ENCODE measurements at places on chromosomes 16 and 17. TPM values are rescaled to one million over a fixed set of nuclear protein-coding genes. Genes with fewer than 3 reads are reported as not detected.
A peak's percentile ranks its signal among the peaks of the same experiment; 100 is the strongest.

Gene NXPH3
- 24.4 TPM for total RNA-seq

Gene CLEC18A
- total RNA-seq = not detected

Gene PRSS8
- 4.1 TPM for total RNA-seq

Gene OSGIN1
- total RNA-seq = 10.1 TPM

Gene OR1F1
- total RNA-seq = not detected

DNA sequence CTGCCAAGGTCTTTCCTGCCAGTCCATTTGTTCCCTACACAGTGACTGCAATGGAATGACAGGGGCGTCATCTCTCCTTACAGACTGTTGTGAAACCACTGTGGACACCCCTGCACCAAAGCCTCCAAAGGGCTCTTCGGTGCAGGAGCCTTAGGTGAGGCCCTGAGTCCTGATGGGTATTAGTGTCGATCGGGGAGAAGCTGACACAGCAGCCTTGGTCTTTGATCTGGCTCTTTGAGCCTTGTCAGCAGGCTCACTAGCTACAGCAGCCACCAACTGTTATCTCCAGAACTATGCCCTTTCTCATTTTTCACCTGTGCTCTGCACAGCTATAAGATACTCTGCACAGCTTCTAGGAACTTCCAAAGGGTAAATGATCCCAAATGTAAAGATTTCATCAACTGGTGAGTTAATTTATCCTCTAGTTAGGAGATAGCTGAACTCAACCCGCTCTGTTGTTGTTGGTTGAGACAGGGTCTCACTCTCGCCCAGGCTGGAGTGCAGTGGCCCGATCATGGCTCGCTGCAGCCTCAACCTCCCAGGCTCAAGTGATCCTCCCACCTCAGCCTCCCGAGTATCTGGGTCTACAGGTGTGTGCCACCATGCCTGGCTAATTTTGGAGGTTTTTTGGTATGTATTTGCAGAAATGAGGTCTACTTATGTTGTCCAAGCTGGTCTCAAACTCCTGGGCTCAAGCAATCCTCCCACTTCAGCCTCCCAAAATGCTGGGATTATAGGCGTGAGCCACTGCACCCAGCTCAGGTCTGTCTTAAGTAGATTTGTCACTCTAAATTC is 19.7 kb downstream of the G6PC1 start:
- ATAC-seq = no peak

DNA sequence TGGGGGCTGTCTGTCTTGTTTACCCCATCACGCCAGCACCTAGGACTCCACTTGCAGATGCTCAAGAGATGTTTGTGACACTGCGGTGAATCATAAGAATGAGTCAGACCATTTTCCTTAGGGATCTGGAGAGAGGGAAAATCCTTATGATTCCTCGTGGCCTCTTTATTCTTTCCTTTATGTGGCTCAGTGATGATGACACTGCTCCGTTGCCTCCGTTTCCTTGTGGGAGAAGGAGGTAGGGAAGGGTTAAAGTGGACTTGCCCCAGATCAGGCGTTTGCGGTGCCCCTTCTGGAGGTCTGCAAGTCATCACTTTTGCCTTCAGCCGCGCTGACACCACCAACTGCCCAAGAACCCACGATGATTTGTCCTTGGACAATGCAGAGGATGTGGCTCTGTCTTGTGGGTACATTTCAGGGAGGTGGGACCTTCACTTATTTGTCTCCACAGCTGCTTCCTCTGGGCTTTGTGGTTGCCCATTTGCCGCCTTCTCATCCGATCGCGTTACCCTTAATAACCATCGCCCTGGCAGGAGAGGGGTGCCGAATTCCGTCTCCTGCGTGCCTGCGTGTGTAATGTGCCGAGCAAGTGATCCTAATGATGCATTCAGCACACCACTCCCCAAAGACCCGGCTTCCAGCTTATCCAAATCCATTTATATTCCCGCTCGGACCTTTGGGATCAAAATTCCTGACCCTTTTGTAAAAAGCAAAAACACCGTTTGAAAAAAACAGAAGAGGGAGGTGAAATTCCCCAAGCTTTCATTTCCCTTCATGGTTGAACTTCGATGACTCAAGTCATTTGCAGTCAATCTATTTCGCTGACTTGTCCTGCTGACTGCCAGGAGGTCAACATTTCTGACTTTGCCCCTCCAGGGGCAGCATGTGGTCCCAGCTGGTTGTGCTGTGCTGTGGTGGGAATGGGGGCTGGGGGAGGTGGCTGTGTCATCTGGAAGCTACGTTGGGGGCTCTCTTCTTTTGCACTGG is 87.2 kb upstream of the IRX3 start:
- ATAC-seq = no peak

DNA sequence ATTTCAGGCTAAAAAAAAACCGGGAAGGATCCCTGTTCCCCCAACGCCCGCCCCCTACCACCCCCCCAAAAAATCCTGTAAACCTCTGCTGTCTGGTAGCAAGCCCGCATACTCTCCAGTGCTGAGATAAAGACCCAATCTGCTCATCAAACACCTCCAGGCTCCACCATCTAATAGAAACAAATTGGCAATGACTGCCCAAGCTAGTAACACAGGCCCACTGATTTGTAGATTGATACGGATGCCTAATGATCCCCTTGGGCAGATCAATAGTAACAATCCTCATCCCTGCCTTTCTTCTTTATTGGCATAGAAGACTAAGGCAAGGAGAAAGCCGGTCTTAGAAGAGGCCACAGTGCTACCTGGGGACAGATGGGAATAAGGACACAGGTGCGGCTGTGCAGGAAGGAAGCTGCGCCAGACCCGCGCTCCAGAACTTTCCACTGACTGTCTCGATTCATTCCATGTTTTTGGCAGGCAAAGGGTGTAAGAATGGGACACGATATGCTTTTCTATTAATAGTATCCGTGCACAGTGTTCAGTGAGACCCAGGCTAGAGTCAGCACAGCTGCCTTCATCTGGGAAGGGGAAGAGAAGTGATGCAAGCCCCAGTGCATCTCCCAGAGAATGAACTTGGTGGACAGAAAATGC is 407.6 kb upstream of the PSMD7 start:
- ATAC-seq = no peak

DNA sequence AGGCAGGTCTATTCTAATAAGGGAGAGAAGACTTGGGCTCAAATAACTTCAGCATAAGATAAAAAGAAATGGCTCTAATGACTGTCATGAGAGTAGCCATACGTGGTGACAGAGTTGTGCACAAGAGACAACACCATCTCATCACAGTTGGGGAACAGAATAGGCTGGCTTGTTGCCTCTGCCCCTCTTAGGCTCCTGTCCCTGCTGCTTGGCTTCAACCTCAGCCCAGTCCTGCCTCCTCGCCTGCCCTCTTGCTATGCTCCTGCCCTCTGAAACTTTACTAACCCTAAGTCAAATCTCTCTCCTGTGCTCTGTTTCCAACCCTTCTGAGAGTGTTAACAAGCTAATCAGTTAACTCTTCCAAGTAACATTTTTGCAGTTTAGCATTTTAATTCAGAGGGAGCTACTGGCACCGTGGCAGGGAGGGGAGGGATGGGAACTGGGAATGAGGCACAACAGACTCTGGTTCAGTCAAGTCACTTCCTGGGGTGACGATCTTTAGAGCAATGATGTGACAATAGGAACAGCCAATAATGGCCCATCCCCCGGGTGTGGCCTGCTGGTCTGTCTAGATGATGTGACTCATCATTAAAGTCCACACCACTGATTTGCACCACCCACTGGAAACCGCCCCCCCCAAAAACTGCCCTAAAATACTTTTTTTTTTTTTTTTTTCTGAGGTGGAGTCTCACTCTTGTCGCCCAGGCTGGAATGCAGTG is 35.5 kb downstream of the DNAH17 start:
- no peak for ATAC-seq

DNA sequence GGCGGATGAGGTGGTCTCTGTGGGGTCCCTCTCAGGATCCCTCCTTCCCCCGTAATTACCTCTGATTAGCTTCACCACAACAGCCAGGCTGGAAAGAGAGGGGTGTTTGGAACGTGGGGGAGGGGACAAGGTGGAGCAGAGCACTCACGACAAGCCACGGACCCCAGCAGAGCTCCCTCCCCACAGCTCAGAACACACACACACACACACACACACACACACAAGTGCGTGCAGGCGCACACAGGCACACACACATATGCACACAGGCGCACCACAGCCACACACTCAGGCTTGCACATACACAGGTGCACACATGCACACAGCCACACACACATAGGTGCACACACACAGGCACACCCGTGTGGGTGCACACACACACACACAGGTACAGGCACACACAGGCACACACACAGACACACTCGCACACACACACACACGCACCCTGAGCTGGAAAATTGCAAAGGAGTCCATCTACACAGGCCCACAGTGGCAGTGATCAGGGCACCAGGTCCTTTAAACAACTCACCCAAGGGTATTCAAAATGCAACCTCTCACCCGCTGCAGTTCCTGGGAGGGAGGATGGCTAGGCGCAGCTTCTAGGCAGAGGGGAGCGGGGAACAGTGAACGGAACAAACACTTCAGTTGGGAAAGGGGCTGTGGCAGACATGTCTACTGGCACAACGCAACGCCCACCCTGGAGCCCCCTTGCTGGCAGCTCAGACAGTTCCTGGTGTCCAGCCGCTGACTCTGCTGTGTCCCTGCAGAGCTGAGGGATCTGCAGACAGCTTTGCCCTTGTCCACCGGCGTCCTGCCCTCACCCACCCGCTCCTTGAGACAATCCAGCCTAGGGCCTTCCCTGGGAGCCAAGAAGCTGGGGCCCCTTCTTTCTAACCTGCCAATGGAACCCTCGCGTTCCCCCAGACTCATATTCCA is 59.9 kb upstream of the DLX4 start:
- ATAC-seq = no peak

GRCh38 chr17:66491213-66491612 is 188.8 kb downstream of the PRKCA start:
- no peak for ATAC-seq

DNA sequence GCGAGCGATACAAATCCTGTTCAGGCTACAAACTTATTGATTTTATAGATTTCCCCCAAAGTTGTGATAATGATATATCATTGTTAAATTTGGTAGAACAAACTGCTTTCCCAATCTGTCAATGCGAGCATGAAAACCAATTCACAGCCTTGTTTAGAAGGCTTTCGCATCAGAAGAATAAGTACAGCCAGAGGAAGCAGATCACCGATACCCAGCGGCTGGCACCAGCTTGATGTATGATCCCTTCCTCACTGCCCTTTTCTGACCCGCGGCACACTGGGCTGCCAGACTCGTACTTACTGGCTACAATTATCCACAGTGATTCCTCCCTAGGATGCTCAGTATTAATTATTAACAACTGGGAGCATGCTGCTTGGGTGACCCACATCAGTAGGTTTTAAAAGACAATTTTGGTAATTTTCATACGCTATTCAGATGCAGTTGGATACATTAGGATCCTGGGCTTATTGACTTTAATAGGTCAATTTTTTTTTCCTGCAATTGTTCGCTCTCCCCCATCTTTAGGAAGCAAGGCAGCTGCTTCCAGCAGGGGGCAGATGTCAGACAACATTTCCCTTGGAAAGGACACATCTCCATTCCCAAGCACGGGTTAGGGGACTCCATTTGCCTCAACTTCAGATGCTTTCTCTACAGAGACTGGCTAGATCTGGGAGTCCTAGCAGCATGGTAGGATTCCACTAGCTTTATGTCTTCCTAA is 582.7 kb upstream of the PSMD7 start:
- no peak for ATAC-seq

- ATAC-seq = no peak
Observed at GRCh38 chr17:10177913-10178505, 20.4 kb downstream of the GAS7 start.

GRCh38 chr17:45848405-45848804 is 3.7 kb downstream of the SPPL2C start:
- no peak for ATAC-seq

GRCh38 chr17:31015639-31016038 is 44.8 kb downstream of the RNF135 start:
- ATAC-seq = no peak

- ATAC-seq = peak; percentile 62
Observed at GRCh38 chr16:3945751-3946603, 65.5 kb upstream of the CREBBP start.

DNA sequence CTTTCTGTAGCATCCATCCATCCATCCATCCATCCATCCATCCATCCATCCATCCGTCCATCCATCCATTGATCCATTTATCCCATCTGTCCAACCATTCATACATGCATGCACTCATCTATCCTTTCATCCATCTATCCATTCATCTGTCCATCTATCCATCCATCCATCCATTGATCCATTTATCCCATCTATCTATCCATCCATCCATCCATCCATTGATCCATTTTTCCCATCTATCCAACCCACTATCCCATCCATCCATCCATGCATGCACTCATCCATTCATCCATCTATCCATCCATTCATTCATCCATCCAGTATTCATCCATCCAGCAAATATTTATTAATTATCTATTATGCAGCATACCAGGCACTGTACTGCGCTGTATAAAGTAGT is 34.8 kb downstream of the IRX5 start:
- ATAC-seq = no peak

DNA sequence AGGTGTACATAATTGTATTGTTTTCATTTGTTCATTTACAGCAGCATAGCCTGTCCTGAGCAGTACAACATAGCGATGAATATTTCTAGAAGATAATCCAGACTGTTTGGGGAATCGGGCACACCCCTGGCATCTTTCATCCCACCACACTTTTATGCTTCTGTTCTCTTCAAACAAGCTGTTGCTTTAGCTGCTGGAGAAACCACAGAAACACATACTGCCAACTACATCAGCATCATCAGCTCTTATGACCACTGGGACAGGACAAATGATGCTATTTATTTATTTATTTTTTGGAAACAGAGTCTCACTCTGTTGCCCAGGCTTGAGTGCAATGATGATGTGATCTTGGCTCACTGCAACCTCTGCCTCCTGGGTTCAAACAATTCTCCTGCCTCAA is 22.6 kb upstream of the HAPSTR1 start:
- no peak for ATAC-seq

DNA sequence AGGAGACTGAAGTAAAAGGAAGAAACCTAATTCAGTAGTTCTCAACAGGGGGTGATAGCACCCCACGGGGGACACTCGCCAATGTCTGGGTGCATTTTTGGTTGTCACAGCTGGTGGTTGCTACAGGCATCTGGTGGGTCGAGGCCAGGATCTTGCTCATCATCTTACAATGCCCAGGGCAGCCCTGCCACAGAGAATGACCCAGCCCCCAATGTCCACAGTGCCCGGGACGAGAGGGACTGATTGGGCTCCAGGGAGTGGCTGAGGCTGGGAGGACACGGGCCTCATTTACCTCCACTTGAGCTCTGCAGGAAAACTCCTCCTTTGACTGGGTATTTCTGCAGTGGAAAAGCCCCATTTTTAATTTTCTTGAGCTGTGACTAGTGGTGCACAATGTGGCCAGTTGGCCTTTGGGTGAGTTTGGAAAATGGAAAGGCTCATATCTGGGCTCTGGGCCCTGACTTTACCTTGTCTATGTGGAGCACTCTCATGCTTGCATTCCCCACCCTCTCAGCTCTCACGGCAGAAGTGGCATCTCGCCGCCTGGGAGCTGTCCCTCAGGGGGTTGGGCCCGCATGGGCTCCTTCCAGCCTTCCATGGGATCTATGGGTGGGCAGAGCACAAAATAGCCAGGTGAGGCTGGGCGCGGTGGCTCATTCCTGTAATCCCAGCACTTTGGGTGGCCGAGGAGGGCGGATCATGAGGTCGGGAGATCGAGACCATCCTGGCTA is 37.7 kb upstream of the IRF8 start:
- no peak for ATAC-seq

GRCh38 chr16:75070012-75070841 is 46.4 kb downstream of the LDHD start:
- no peak for ATAC-seq

GRCh38 chr17:64424324-64424849 is 24.5 kb upstream of the MILR1 start:
- ATAC-seq = no peak
